ENCODE measurements at places on chromosomes 6 and 20.
A peak's percentile ranks its signal among the peaks of the same experiment; 100 is the strongest.

- DNase-seq, result no peak
Observed at GRCh38 chr6:167469672-167470071, 144.8 kb downstream of the TTLL2 start.

GRCh38 chr20:19738951-19739350 lies 19.1 kb upstream of the RIN2 start:
- DNase-seq, result no peak

- no peak for DNase-seq
Observed at GRCh38 chr20:33821270-33821836, 10.2 kb downstream of the CHMP4B start.

DNA sequence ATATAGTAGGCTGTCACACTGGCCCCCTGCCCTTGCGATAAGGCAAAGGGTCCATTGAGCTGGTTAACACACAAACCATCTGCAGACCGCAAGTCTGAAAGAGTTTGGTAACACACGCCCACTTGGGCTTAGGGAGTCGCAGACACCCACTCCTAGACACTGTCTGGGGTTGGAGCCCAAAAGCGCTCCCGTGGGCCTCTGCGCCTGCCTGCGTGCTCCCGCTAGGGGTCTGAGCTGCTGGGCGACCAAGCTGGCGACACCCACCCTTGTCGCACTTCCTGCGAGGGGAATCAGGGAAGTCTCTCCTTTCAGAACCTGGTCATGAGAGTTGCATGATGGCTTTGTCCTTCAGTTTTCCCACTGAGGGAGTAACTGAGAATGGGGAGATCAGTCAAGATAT lies 653.0 kb downstream of the HTR1B start:
- no peak for DNase-seq

GRCh38 chr6:142420802-142421201 lies 119.0 kb downstream of the ADGRG6 start:
- no peak for DNase-seq

- no peak for DNase-seq
Observed at GRCh38 chr6:155248008-155249001, 15.5 kb upstream of the CLDN20 start.

DNA sequence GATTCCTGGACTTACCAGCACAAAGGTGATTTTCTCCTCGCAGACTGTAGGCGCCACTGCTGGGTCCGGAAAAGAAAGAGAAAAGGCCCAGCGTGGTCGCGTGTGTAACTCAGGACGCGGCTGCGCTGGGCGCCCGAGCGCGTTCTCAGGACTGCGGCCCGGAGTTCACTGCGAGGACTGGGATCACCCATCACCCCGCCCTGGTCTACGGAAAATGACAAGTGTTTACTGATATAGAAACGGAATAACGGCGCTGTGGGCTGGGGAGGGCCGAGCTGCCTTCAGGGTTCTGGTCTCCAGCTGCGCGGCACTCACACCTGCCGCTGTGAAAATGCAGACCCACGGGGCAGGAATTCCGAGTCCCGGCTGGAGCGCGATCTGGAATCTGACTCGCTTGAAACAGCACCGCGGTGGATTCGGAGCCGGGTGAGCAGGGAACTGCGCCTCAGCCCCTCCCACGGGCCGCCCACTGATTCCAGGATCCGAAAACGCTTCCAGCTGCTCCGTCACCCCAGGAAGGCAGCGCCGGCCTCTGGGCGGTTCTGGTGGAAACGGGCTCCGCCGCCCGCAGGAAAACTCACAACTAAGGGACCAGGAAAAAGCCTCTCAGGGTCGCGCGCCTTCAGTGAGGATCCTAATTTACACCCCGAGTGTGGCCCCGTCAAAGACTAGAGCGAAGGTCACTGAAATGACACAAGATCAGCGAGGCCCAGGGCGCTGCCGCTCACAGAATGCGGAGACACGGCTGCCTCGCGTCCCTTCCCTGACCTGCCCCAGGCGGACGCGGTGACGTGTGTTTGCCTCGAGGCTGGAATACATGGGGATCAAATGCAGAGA lies 34.5 kb downstream of the HLA-A start:
- peak; percentile 39 for DNase-seq

GRCh38 chr6:89961481-89961880 lies 67.2 kb downstream of the GJA10 start:
- DNase-seq, result no peak

- DNase-seq, result no peak
Observed at GRCh38 chr6:150899231-150899630, 33.7 kb downstream of the MTHFD1L start.

DNA sequence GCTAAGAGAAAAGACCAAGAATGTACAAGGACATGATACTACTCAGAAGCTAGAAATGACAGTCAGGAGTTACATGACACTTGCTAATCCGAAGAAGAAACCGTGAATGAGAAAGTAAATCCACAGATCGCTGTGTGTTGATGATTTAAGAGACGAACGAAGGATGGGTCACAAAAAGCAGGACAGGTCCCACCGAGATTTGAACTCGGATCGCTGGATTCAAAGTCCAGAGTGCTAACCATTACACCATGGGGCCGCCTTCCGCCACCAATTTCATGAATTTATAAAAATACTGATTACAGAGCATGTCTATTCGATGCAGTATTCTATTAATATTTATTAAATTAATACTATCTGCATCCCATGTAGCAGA lies 54.0 kb upstream of the BTN3A2 start:
- no peak for DNase-seq

- peak; percentile 75 for DNase-seq
Observed at GRCh38 chr20:50169329-50169823, 15.9 kb upstream of the PEDS1 start.

- DNase-seq, result no peak
Observed at GRCh38 chr20:14992153-14992552, 654.7 kb upstream of the FLRT3 start.

- DNase-seq, result no peak
Observed at GRCh38 chr6:168535711-168536110, 94.7 kb downstream of the SMOC2 start.

- DNase-seq, result no peak
Observed at GRCh38 chr20:17059465-17059864, 167.4 kb upstream of the PCSK2 start.

DNA sequence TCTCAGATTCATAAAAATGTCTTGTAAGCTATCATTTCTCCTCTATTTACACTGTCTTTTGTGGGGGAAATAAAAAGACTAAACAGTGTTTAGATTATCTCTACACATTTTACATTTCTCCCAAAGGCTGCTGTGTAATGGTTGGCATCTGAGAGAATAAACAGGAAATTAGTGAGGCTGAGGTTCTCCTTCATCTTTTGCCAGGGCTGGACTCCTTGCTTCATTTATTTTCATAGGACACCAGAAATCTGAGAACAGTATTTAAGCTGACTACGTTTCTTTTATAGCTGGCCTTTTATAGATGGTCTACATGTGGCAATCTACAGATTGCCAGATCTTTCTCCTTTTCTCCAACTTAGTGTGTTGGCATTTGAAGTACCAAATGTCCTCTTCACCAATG lies 41.5 kb downstream of the PLCB4 start:
- DNase-seq, result no peak

DNA sequence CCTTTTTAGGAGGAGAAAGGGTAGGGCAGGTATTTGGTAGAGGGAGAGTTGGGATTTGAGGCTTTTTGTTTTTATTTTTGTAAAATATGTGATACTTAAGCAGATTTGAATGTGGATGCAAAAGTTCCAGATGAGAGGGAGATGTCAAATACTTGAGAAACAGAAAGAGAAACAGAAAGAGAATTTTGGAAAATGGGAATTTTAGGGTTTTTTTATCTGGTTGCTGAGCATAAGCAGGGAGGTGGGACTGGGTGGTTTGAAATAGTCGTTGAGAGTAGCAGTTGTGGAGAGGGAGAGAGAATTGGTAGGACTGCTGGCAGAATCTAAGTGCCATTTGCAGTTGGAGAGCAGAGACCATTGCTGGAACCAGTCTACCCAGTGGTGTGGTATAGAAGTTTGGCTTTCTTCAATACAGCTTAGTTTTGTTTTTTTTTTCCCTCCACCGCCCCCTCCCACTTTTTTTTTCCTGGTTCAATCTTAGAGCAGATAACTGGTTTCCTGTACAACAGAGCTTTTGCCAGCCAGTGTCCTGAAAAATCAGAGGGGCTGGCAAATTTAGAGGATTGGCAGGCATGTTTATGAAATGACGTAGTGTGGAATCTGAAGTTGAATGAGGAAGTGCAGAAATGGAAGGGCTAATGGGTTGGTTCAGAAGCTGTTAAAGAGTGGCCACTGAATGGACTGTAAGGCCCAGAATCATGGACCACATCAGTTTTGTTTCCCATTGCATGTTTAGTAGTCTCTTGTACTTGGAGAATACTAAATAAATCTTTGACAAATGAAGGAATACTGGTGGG lies 68.7 kb downstream of the ATRN start:
- DNase-seq, result no peak

GRCh38 chr6:126361832-126362440 lies 22.0 kb downstream of the CENPW start:
- no peak for DNase-seq

DNA sequence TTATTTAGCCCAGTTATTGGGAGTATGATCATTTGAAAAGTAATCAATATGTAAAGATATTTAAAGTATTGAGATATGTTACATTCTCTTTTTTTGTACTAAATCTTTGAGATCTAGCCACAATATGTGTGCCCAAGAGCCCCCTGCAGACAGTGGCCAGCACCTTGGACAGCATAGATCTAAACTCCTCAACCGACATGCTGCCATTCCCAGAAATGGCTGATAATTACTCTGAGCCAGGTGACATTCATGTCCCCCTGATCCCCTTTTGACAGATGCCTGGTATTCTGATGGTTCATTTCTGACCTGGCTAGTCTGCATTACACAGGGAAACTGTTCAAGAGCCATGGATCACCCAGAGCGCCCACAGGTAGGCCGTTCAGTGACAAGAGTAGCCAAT lies 177.1 kb downstream of the ZDHHC14 start:
- no peak for DNase-seq

GRCh38 chr20:56427797-56428196 lies 15.7 kb downstream of the CASS4 start:
- no peak for DNase-seq

GRCh38 chr6:40524797-40525585 lies 62.2 kb downstream of the LRFN2 start:
- no peak for DNase-seq

GRCh38 chr6:52925919-52926792 lies 16.7 kb upstream of the GSTA3 start:
- no peak for DNase-seq

DNA sequence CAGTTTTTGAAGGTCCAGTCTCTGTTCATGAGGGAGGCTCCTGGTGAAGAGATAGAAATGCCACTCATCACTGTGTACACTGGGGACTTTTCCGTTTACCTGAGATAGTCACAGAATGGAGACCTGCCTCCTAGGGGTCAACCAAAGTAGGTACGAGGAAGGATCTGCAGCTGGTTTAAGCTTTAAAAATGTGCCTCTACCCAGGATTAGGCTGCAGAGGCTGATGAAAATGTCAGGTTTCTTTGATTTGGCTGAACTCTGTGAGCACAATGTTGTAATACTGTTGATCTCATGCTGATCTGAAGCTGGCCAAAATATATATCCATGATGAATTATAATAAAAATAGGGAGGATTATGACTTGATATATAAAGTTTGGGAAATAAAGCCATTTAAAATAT lies 182.7 kb downstream of the ADAT2 start:
- DNase-seq, result no peak

DNA sequence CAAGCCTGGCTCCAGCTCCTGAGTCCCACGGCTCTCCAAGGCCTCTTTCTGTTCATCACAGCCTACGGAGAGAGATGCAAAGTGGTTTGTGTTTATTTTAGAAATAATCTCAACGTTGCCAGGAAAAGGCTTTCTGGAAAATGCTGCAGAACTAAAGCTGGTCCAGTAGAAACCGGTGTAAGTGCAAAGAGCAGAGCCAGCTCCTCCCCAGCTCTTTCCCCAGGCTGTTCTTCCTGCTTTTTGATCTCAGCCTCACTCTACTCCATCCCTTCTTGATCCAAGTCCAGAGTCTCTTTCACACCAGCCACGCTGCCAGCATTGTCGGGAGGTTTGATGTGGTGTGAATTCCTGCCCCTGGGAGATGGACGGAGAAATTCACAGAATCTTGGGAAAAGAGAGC lies 69.8 kb downstream of the TMEM170B start:
- no peak for DNase-seq

DNA sequence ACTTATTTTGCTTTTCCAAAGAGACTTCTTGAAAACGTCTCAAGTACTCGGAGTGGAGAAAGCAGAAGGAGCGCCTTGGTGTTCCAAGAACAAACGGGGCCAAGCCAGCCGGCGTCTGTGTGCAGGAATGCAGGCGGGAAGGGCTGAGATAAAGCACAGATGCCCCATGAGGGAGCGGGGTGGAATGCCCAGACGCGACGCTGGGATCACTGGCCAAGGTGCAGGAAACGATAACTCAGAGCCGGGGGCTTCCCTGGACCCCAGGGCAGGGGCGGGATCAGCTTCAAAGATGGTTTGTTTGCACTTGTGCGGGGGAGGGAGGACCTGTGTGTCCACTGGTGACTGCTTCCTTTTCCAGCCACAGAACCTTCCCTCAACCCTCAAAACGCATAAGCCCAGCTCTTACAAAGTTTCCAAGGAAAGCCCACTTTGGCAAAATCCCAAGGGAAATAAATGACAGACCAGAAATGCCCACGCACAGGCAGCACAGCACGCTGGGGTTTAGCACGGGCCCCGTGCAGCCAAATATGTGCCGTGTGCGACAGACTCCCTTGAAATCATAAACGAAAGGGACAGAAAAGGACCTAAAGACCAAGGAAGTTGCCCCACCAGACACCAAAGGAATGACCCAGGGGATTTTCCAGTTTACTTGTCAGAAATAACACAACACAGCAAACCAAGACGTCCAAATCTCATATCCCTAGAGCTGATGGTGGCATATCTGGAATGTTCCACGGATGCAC lies 113.9 kb downstream of the NFATC2 start:
- no peak for DNase-seq

- peak; percentile 30 for DNase-seq
Observed at GRCh38 chr20:1324598-1325172, 4.3 kb downstream of the SDCBP2 start.

DNA sequence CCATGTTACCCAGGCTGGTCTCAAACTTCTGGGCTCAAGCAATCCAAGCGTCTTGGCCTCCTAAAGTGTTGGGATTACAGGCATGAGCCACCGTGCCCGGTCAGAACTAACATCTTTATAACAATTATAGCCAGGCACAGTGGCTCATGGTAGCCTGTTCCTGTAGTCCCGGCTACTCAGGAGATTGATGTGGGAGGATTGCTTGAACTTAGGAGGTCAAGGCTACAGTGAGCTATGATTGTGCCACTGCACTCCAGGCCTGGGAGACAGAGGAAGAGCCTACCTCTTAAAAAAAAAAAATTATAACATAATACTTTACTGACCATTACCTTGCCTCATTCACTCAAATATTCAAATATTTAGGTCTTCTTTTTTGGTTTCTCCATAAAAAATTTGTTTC lies 16.8 kb upstream of the MYMX start:
- DNase-seq, result no peak

GRCh38 chr6:96562886-96563285 lies at the start of gene FHL5:
FHL5 (plus strand) TSS chr6:96563128; CDS start chr6:96603614, 40,486 bp downstream.
- no peak for DNase-seq

- DNase-seq, result no peak
Observed at GRCh38 chr6:10676403-10676802, 18.0 kb downstream of the C6orf52 start.
